Pancreas (tissue), 10 donors: ENCODE measurements at places on chromosomes 2 and 18. TPM values are rescaled to one million over a fixed set of nuclear protein-coding genes. Genes with fewer than 3 reads are reported as not detected.

- H3K27me3 ChIP-seq = no peaks in the 10 kb centered on the region
- H3K4me3 ChIP-seq = no peak overlapping the region
- no peaks in the 10 kb centered on the region for H3K36me3 ChIP-seq
- no peak for DNase-seq
- H3K27ac ChIP-seq = no peak overlapping the region
Measured at GRCh38 chr2:54839461-54840255, 116.2 kb downstream of the EML6 start.

DNA sequence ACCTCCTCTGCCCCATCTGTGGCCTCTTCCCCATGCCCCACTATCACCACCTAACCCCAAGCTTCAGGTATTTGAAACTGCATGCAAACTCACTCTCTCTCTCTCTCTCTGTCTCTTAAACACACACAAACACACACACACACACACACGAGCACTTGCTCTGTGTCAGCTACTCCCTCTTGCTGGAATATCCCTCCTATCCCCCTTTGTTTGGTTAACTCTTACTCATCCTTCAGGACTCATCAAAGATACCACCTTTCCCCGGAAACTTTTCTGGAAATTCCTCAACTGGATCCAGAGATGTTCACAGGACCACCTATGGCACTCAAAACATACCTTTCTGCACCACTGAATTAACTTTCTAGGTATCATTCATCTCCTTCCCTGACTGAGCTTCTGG is 222.8 kb upstream of the TMEM200C start:
- H3K4me3 ChIP-seq = no peak overlapping the region
- H3K27me3 ChIP-seq = no peaks in the 10 kb centered on the region
- no peaks in the 10 kb centered on the region for H3K4me1 ChIP-seq
- no peak overlapping the region for H3K27ac ChIP-seq

Gene UBXN4
- 66.2 TPM for polyA plus RNA-seq

Gene CCDC141
- 0.66 TPM for polyA plus RNA-seq

- no peak overlapping the region for H3K4me3 ChIP-seq
- no peaks in the 10 kb centered on the region for H3K27me3 ChIP-seq
- H3K4me1 ChIP-seq = no peaks in the 10 kb centered on the region
- H3K36me3 ChIP-seq = no peaks in the 10 kb centered on the region
Measured at GRCh38 chr18:457140-457519, 43.4 kb downstream of the COLEC12 start.

- no peak overlapping the region for H3K4me3 ChIP-seq
- H3K27ac ChIP-seq = no peak overlapping the region
- no peak for DNase-seq
- no peaks in the 10 kb centered on the region for H3K36me3 ChIP-seq
- no peaks in the 10 kb centered on the region for H3K4me1 ChIP-seq
Measured at GRCh38 chr18:5030636-5031035, 166.4 kb downstream of the AKAIN1 start.

DNA sequence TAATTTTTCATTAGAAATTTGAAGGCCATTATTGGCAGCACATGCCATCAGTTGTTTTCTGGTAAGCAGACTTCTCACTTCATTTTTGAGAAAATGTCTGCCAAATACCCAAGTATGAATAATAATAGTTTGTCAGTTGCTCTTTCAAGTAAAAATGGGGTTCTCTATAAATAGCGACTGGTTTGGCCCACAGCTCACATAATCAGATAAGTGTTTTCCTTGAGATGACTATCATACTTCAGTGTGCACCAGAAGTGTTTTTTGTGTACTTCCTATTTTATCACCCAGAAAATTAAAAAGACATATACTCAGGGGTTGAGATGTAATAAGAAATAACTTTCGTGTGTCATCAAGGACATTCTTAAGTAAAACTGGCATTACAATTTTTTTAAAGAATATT is 147.1 kb downstream of the PHLPP1 start:
- H3K27me3 ChIP-seq = no peaks in the 10 kb centered on the region
- no peaks in the 10 kb centered on the region for H3K36me3 ChIP-seq
- no peak for DNase-seq
- H3K4me3 ChIP-seq = no peak overlapping the region

Gene TUBA4B
- polyA plus RNA-seq = not detected

DNA sequence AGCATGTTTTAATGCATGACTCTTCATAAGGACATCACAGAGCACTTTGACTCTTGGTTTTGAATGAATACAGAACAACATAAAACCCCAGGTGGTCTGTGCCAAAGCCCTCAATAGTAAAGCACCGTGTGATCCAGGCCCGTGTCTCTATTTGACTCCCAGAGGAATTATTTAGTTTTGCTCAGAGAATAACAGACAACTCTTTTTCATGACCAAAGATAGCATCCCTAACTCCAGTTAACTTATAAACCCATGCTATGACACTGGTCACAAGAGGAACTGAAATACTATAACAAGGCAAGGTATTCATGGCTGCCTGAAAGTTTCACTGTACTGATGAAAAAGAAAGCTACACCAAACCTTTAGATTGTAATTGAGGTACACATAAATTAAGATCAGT is 128.4 kb downstream of the IKZF2 start:
- no peaks in the 10 kb centered on the region for H3K36me3 ChIP-seq
- H3K27me3 ChIP-seq = no peaks in the 10 kb centered on the region
- no peak overlapping the region for H3K4me3 ChIP-seq
- no peak for DNase-seq
- no peak overlapping the region for H3K27ac ChIP-seq

DNA sequence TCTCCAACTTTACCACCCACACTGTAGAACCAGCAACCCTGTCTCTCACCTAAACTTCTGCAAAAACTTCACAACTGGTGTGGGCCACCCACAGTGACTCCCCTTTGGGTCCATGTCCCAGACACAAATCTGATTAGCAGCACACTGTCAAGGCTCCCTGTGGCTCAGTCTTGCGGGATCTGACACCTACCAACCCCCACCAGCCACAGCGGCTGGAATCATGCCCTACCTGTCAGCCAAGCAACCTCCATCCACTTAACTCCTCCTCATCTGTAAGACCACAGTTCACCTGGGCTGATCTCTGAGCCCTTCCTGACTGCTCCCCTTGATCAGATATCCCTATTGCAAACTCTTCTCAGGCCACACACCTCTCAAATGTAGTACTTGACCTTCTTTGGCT is 14.6 kb downstream of the TCF4 start:
- no peak for DNase-seq
- peaks cover 3% of the 10 kb centered on the region for H3K4me1 ChIP-seq
- H3K27ac ChIP-seq = no peak overlapping the region
- H3K27me3 ChIP-seq = no peaks in the 10 kb centered on the region
- no peak overlapping the region for H3K4me3 ChIP-seq

GRCh38 chr18:5178519-5178918 is 18.5 kb downstream of the AKAIN1 start:
- H3K4me1 ChIP-seq = no peaks in the 10 kb centered on the region
- H3K4me3 ChIP-seq = no peak overlapping the region

- no peak for DNase-seq
- H3K4me1 ChIP-seq = peaks cover 8% of the 10 kb centered on the region
- H3K27ac ChIP-seq = no peak overlapping the region
- no peak overlapping the region for H3K4me3 ChIP-seq
- H3K36me3 ChIP-seq = no peaks in the 10 kb centered on the region
Measured at GRCh38 chr2:156476850-156477206, 40.6 kb downstream of the GPD2 start.

- DNase-seq = no peak
- H3K27me3 ChIP-seq = no peaks in the 10 kb centered on the region
- no peaks in the 10 kb centered on the region for H3K36me3 ChIP-seq
- no peak overlapping the region for H3K4me3 ChIP-seq
- no peak overlapping the region for H3K27ac ChIP-seq
Measured at GRCh38 chr2:23355001-23355400, 30.0 kb upstream of the KLHL29 start.

Gene KIAA1328
- 2.1 TPM for polyA plus RNA-seq

Gene SNED1
- 13.2 TPM for polyA plus RNA-seq

Gene IL1B
- polyA plus RNA-seq = 0.80 TPM

Gene KCNS3
- 16.4 TPM for polyA plus RNA-seq

GRCh38 chr2:48567671-48568070 is 37.7 kb downstream of the STON1 start:
- no peak for DNase-seq
- H3K27me3 ChIP-seq = no peaks in the 10 kb centered on the region
- H3K36me3 ChIP-seq = no peaks in the 10 kb centered on the region
- H3K27ac ChIP-seq = no peak overlapping the region
